ENCODE measurements at places on chromosomes 2 and 18.

- DNase-seq = no peak
These were observed 364.3 kb upstream of the SPHKAP start for GRCh38 chr2:228545748-228546145.

DNA sequence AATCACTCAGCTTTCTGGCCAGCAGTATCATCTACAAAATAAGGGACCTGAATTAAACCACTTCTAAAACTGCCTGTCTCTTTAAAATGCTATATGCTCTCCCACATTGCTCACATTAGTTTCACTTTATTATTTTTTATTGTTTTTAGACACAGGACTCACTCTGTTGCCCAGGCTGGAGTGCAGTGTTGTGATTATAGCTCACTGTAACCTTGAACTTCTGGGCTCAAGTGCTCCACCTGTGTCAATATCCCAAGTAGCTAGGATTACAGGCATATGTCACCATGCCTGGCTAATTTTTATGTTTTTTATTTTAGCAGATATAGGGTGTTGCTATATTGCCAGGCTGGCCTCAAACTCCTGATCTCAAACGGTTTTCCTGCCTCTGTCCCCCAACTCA, 591.3 kb upstream of the ZNF804A start:
- no peak for DNase-seq

DNA sequence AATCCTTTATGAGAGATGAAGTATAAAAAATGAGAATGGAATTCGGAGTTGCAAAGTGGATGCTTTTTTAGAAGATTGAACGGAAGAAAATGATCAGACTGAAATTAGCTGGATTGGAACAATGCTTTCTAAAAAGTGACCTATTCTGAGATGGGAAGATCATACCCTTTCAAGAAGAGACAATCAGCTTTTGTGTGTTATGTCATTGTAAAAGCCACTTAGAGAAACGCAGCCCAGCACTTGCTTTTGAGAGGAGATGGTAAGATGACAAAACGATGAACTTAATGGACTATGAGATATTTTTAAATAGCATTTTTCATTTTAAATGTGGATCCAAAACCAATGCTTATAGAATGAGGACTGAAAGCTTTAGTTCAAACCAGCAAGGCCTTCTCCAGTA, 871.4 kb upstream of the KLHL29 start:
- DNase-seq = no peak

DNA sequence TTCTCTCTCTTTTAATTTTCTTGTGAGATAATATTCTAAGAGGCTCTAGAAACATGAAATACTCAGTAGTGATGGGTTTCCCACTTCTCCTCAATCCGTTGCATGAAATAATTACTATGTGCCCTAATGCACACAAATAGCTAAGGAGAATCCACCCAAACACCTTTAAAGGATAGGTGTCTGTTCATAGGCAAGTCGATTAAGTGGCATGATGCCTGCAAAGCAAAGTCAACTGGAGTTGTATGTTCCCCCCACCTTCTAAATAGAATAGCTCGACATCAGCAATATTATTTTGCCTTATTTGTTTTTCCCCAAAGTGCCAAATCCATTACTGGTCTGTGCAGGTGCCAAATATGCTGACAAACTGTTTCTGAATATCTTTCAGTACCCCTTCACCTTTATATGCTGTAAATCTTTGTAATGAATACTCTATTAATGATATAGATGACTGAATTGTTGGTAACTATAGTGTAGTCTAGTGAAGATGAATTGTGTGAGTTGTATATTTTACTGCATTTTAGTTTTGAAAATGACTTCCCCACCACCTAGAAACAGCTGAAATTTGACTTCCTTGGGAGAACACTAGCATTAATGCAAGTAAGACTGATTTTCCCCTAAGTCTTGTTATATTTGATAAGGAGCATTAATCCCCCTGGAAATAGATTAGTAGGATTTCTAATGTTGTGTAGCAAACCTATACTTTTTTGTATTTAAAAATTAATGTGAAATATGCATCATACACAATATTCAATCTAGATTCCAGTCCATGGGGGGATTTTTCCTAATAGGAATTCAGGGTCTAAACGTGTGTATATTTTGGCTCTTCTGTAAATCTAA, 9.0 kb downstream of the TBR1 start:
- no peak for DNase-seq

DNA sequence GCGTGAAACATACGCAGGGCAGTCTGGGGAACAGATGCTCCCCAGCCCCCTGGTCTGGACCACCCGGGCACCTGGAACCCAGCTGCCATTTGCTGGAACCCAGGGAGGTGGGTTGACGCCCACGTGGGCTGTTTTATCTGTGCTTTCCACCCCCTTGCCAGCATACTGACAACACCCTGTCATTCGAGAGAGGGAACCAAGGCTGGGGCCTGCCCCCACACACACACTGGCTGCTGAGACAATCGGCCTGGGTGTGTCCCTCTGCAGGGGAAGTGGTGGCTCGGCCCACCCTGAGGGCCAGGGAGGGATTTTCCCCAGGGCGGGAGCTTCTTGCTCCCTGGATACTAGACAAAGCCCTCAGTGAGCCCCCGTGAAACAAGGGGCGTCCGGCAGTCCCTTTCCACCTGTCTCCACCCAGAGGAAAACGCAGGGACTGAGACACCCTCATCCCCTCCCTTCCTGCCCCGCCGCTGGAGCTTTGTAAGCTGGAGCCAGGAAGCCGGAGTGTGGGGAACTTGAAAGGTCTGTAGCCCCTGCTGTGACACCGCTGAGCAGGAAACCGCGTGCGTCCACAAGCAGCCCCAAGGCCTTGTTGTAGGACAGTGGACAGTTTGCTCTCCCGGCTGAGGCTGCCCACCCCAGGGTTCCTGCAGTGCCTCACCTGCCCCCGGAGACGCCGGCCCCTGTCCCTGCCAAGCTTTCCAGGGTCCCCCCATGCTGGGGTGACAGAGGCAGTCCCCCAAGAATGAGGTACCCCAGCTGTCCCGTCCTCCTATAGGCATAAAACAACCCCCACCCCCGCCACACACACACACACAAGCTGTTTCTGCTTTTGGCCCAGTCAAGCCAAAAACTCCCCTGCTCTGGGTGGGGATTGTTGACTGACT, 14.1 kb upstream of the KLF11 start:
- no peak for DNase-seq

DNA sequence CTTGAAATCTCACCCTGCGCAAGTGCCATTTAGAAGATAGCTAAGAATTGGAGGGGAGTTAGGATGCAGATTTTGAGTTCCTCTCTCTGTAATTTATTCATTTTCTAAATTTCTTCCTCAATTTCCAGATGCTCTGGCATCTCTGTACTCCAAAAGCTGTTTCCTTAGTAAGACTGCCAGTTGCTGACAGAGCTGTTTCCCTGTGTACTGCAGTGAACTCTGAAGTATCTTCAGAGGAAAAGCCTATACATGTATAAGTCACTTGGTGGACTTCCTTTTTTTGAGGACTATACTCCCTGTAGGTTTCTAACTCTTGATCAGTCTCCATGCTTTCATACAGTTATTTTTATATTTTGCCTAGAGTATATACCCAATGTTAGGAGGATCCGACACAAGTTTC, 1.5 kb upstream of the RESP18 start:
- DNase-seq = no peak

DNA sequence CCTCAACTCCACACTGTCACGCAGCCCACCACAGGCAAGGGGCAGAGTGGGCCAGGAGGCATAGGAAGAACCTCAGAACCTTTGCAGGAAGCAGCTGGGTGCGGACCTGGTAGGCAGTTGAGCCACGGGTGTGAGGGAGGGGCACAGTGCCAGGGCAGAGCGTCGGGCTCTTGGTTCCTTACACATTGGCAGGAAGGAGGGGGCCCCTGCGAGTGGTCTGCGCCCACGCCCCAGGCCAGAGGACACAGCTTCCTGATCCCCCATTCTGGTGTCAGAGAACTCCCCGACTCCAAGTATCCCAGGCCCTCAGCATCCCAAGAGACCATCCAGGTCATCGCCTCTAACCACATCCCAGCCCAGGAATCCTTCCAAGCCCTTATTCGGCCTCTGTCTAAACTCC, 61.5 kb downstream of the TNS1 start:
- no peak for DNase-seq

- no peak for DNase-seq
These were observed 126.9 kb upstream of the DLGAP1 start for GRCh38 chr18:4581966-4582365.

GRCh38 chr2:18546567-18546966, 13.9 kb downstream of the RDH14 start:
- no peak for DNase-seq

GRCh38 chr18:35467624-35468016, 30.1 kb downstream of the INO80C start:
- no peak for DNase-seq

GRCh38 chr2:64018701-64019082, 536 bp downstream of the VPS54 start:
- DNase-seq = no peak

DNA sequence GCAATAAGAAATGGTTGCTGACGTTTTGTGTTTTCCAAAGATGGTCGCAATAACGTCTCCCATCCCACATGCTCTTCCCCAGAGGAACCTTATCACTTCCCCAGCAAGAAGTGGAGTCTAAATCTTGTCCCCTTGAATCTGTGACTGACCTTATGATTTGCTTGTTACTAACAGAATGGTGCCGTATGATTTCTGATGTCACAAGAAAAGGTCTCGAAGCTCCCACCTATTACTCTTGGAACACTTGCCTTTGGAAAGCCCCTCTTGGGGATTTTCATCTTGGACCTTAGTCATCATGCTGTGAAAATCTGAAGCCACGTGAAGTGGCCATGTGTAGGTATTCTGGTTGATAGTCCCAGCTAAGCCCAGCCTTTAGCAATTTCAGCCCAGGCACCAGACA, 86.2 kb upstream of the GLS start:
- DNase-seq = no peak
